HL-60 (cell line): ENCODE measurements at places on chromosomes 7 and 10.

GRCh38 chr7:66720561-66720960 lies 20.0 kb upstream of the RABGEF1 start:
- DNase-seq, result no peak

- DNase-seq, result peak; percentile 8
These were observed 4.2 kb downstream of the SUN1 start for GRCh38 chr7:836429-836828.

DNA sequence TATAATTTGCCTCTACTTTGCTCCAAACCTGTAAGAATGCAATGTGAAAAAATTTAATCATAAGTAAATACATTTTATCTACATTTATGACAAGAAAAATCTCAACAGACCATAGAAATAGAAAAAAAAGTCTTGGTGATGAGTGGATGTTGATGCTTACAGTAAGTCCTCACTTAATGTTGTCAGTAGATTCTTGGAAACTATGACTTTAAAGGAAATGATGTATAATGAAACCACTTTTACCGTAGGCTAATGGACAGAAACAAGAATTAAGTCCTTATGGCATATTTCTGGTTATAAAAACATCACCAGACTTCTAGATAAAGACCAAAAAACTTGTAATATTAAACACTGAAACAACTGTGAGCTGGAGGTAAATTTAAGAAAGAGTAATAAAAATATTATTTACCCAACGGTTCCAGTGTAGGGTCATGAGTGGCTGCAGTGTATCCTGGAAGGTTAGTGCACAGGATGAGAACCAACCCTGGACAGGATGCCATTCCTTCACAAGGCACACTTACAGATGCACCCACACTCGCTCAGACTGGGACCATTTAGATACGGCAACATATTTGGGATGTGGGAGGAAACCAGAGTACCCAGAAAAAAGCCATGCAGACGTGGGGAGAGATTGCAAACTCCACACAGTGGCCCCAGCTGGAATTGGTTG lies 76.3 kb downstream of the GLCCI1 start:
- DNase-seq, result no peak

- DNase-seq, result no peak
These were observed 75.1 kb downstream of the CRPPA start for GRCh38 chr7:16345979-16346958.

GRCh38 chr7:30140456-30140855 lies 5.7 kb downstream of the MTURN start:
- DNase-seq, result no peak

DNA sequence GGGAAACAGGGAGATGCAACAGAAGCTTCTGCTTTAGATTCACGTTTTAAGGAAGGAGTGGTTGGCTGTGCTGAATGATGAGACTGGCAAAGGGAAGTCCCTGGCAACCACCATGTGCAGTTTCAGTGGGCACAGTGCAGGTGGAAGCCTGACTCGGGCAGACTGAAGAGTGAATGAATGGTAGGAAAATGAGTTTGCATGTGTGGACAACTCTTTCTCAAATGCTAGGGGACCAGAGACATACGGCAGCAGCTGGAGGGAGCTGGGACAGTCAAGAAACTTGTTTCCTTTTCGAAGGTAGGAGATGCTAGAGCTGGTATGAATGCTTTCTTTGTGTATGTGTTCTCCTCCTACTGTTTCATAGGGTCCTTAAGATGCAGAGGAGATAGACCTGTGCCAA lies 29.0 kb downstream of the PODXL start:
- DNase-seq, result no peak

- no peak for DNase-seq
These were observed 63.2 kb downstream of the CCDC3 start for GRCh38 chr10:12938271-12938670.

GRCh38 chr7:99623702-99624447 lies 7.1 kb downstream of the ZSCAN25 start:
- peak; percentile 63 for DNase-seq

- no peak for DNase-seq
These were observed 35.8 kb upstream of the EN2 start for GRCh38 chr7:155422151-155422550.

GRCh38 chr10:1920941-1921340 lies 183.6 kb upstream of the ADARB2 start:
- DNase-seq, result no peak

GRCh38 chr7:51645255-51645654 lies 328.6 kb upstream of the COBL start:
- no peak for DNase-seq

DNA sequence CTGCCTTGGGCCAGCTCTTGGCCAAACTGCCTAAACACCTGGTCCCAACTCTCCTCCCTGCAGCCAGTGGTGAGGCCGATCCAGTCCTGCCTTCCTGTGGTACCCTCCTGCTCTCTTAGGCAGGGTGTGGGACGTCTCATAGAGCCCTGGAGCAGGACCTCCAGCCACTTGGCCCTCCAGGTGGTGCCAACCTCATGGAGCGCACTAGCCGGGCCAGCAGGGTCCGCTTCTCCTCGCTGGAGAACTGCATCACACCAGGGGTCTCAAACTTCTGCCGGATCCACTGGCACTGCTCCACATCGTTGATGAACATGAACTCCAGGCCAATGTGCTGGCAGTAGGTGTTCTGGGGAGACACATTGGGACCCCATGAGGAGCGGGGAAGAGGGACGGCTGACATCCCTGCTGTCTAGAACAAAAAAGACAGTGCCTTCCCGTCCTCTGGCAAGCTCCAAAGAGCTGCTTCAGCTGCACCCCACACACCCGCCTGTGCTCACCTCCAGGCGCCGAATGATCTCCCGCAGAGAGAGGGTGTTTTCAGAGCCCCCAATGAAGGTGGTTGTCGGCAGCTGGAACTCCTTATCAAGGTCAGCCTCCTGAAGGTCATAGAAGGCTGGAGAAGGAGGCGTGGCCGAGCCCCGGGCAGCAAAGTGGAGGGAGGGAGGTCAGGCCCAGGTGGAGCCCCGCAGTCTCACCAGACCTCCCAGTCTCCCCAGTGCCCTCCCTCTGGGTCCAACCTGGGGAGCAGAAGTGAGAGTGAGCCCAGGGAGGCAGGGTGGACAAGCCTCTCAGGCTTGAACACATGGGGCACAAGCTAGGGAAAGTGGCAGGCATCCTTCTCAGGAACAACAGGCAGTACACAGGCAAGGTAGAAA lies 10.2 kb downstream of the OGDHL start:
- no peak for DNase-seq

DNA sequence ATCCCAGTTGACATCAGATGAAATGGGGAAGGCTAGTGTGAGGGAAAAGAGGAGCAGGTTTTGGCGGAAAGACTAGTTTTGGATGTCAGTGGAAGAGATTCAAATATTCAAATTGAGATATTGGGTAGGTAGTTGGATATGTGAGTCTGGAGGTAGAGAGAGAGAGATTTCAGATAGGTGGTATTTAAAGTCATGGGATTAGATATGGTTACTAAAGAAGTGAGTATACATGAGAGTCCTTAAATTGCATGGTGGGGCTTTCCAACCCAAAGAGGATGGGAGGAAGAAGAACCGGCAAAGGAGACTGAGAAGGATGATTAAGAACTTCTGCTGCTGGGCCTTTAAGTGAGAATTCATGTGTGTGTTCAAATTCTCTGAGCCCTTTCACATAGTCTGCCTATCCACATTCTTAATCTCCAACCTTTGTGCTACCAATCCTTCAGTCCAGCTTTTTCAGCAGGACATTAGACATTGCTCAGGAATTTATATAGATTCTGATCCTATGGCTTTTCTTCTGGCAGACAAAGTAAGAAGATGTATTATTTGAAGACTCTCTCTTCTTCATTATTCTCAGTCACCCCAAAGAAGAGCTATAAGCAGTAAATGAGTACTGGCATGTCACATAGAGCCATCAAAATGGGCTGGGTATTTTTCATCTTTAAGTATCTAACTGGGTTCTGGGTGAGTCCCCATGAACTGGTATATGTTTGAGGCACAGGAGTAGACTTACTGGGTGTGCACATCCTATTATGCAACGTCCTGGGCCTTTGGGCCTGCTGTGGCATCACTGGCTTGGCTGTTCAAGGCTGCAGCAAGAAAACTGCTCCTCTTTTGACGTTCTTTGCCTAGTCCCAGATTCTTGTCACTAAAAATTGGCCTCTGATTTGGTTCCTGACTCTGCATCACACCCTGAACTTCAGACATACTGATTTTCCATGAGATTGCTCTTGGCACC lies 33.6 kb downstream of the ST7 start:
- peak; percentile 18 for DNase-seq

DNA sequence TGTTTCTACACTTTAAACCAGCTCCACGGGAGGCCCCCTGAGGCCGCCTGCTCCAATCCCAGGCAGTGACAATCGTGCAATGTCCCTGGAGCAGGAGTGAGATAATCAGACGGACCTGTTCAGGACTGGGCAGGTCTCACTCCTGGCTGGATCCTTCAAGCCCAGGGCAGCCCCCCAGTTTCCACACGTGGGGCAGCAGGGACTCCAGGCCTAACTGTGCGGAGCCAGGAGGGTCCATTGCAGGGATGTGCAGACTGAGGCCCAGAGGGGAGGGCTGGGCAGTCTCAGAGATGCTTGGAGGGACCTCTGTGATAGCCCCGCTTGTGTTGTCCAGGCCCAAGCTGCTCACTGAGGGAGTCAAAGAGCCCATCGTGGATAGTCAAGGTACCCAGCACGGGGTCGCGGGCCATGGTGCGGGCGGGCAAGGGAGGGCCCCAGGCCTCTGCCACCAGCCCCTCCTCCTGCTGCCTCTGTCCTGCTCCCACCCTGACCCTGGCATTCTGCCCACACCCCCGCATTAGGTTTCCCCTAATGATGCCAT lies 110.5 kb upstream of the KCTD7 start:
- DNase-seq, result no peak

GRCh38 chr7:115689941-115690340 lies 340.6 kb downstream of the TFEC start:
- no peak for DNase-seq

DNA sequence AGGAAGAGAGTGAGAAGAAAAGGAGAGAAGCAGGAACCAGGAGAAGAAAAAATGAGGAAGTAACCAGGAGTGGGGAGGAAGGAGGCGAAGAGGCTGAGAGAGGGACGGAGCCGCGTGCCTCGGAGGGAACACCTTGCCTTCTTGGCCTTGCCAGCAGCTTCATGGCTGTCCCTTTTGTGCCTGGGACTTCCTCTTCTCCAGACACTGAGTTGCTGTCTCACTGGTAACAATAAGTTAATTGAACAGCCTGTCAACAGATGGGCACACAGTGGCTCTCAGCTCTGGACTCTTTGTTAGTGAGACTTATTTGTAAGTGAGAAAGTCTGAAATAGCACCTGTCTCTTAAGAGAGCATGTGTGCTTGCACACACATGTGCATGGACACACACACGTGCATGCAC lies 83.2 kb downstream of the GATA3 start:
- DNase-seq, result peak; percentile 64

DNA sequence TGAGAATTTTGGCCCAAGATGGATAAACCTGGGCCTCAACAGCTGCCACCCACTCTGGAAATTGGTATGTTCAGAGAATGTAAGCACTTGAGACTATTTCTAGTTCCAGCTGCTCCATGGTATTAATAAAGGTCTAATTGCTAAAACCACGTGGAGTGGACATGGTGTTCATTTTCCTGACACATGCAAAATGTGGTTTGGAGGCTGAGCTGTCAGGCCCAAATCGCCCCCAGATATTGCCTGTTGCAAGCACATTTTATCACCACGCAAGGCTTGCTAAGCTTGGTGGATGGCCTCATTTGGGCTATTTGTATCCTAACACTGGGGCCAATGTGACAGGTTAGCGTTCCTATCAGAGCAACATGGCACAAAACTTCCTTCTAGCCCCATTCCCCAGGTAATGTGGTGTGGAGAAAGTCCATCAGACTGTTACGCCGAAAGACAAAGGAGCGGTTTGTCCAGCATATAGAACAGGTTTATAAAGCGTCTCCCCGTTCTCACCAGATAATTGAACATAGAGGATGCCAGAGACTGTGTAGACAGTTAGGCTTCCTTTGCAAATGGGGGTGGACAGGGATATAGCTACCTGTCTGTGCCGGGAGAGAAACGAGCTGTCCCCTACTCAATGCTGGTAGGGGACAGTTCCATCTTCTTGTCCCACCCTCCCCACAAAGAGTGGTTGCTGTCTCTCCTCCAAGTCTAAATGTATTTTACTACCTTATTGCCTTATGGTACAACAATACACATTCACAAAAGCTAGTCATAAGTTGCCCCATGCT lies 78.0 kb upstream of the ANKRD1 start:
- DNase-seq, result no peak

DNA sequence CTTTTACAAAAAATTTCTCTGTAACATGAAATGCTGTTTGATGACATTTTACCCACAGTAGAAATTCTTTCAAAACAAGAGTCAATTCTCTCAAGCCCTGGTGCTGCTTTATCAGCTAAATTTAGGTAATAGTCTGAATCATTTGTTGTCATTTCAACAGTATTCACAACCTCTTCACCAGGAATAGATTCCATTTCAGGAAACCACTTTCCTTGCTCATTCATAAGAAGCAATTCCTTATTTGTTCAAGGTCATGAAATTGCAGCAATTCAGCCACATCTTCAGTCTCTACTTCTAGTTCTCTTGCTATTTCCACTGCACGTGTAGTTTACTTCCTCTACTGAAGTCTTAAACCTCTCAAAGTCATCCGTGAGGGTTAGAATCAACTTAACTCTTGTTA lies 14.1 kb downstream of the STAG3 start:
- DNase-seq, result peak; percentile 81

DNA sequence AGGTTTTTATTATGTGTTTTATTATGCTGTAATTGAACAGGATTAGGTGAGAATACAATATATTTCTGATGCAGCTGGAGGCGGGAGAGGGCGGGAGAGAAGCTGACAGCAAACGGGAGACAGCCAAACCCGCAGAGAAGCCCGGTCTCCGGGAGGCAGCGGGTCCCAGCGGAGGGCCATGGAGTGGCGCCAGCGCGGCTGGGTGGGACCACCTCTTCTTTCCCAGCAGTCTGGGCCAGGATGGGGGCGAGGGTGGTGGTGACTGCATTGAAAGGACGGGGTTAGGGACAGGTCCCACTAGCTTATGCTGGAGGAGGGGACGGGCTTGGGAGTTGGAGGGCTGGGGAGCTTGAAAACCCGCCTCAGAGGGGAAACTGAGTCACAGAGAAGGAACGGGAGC lies 14.5 kb upstream of the KAZALD1 start:
- no peak for DNase-seq

GRCh38 chr7:132755538-132756483 lies 179.5 kb upstream of the PLXNA4 start:
- no peak for DNase-seq

GRCh38 chr10:21757185-21757901 lies 223.3 kb downstream of the MLLT10 start:
- no peak for DNase-seq

DNA sequence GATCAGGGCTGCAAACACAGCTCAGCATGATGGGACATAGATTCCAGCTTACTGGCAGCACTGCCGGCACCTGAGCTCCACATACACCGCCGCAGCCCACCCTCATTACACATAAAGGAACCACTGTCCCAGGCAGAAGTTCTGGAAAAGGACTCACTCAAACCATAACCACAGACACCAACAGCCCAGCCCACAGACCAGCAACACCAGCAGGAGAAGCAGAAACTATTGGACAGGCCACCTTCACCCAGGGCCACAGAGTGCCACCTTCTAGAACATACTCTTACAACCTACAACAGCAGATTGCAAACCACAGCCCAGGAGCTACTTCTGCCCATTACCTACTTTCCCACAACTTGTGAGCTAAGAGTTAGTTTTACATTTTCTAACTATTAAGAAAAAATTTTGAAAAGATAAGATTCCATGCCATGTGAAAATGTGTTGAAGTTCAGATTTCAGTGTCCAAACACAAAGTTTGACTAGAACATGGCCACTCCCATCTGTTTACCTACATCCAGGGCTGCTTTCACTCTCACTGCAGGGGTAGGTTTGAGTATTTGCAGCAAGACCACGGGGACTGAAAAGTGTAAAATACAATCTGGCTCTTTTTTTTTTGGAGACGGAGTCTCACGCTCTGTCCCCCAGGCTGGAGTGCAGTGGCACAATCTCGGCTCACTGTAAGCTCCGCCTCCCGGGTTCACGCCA lies 153.0 kb downstream of the TNS3 start:
- DNase-seq, result no peak
